ENCODE measurements at places on chromosomes 7 and 10.

GRCh38 chr7:131929632-131930031, 373.2 kb upstream of the PODXL start:
- DNase-seq = no peak

GRCh38 chr7:80721883-80722615, 83.6 kb downstream of the CD36 start:
- DNase-seq = no peak

GRCh38 chr7:76282344-76283253, 19.9 kb upstream of the HSPB1 start:
- DNase-seq = no peak

- no peak for DNase-seq
Measured at GRCh38 chr10:77554996-77555397, 82.6 kb downstream of the KCNMA1 start.

GRCh38 chr10:1448252-1448930, 288.9 kb downstream of the ADARB2 start:
- DNase-seq = no peak

DNA sequence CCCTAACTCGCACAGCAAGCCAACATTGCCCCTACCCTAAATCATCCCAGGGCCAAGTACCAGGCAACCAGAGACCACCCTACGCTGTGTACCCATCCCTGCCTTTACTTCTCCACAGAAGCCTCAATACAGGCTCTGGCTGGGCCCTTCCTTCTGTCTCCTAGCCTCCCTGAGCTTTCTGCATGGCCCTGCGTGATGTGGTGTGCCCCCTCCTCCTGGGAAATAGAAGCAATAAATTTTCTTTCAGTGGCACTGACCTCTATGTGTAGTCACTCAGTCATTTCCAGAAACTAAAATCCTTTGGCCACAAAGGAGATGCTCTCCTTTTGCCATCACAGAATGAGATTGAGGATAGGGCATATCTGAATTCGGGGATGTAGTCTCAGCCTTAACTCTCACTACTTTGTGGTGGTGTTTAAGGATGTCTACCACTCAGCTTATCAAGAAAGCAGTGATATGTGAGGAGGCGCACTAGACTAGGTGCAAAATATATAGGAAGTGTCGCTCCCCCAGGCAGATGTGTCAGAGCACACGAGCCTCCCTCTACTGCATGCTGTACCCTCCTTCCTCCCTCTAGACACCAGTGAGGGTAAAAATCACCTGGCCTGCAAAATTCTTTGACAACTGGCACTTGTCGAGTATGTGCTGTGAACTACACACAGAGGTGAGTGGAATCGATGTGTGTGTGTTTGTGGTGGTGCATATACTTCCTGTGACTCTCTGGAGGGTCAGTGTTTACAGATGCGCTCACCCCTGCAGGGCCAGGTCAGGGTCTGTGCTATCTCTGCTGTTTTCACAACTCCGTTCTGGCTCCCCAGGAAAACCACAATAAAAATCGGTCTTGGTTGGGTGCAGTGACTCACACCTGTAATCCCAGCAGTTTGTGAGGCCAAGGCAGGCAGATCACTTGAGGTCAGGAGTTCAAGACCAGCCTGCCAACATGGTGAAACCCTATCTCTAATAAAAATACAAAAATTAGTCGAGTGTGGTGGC, 825.9 kb upstream of the IGFBP3 start:
- DNase-seq = no peak

DNA sequence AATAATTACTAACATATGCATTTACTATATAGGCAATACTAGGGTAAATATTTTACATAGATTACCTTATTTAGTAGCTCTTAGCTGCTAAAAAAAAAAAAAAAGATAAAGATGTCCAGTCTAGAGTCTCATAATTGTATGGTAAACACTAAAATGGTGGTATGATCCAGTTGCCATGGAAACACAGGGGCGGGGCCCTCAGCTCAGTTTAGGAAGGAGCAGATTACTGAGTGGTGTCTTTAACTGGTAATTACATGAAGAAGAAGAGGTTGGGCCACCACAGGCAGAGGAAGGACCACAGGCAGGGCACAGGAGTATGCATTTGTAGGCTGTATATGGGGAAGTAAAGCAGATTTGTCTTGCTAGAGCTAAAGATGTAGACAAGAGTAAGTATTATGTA, 43.7 kb downstream of the ITGB8 start:
- no peak for DNase-seq

GRCh38 chr7:149291781-149292461, 29.9 kb downstream of the ZNF783 start:
- DNase-seq = no peak

DNA sequence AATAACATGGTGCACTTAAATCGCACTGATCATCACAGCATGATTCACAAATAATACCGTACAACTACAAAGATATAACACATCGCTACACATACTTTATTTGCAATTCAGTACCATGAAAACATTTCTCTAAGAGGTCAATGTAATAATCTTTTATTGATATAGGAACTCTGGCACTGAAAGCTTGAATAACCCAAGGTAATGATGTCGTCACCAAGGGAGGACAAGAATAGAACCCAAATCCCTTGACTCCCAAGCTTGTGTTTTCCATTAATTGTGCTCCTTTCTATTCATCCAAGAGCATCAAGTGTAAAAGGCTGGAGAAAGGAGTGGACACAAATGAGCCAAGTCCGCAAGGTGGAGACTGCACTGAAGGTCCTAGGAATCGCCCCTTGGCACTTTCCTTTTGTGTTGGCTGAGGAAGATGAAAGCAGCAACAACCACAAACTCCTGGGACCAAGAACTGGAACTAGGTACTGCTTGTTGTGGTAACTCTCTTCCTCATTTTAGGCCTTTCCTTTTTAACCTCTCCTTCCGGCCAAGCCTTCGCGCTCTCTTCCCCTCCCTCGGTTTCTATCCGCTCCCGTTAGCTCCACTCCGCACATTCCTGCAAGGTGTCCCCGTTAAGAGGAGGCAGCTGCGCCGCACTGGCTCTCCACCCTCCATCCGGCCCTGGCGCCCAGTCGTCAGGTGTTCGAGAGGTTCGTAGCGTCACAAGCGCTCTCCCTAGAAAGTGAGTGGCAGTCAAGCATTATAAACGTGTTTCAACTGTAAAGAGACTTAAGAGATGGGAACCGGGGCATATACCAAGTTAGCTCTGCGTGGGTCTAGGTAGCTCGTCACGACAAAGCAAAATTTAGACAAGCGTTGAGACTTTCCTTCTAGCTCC, 1.0 kb upstream of the CBLL1 start:
- DNase-seq = no peak

- DNase-seq = no peak
Measured at GRCh38 chr10:24343686-24344085, 134.7 kb downstream of the KIAA1217 start.

DNA sequence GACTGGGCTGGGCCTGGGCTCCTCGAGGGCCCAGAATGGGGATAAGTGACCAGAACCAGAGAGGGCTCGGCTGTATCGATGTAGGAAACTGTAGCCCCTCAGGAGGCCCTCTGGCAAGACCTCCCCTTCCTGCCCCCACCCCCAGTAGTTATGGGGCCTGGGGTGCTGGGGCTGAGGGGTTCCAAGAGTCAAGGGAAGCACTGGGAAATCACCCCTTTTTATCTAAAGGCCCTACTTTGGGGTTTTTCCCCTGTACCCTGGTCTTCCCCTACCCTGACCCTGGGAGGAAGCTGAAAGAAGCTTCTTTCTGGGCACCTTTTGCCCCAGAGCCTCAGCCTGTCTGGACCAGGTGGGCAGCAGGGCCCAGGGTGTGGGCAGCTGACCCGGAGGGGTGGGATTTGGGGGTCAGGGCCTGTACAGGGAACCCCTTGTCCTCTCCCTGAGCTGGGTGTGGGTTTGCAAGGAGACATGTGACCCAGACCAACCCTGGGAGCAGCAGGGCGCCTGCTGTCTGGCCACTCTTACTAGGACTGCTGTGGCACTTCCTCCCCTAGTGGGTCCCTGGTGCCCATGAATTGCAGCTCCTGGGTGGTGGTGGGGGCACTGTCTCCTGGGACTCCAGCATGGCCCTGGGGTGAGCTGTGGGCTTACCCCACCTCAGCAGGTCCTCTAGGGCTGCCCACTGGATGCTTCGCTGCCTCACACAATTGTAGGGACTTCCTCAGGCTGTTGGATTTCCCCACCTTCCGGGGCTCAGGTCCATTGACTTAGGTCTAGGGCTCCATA, 1.5 kb downstream of the IRF5 start:
- DNase-seq = no peak

DNA sequence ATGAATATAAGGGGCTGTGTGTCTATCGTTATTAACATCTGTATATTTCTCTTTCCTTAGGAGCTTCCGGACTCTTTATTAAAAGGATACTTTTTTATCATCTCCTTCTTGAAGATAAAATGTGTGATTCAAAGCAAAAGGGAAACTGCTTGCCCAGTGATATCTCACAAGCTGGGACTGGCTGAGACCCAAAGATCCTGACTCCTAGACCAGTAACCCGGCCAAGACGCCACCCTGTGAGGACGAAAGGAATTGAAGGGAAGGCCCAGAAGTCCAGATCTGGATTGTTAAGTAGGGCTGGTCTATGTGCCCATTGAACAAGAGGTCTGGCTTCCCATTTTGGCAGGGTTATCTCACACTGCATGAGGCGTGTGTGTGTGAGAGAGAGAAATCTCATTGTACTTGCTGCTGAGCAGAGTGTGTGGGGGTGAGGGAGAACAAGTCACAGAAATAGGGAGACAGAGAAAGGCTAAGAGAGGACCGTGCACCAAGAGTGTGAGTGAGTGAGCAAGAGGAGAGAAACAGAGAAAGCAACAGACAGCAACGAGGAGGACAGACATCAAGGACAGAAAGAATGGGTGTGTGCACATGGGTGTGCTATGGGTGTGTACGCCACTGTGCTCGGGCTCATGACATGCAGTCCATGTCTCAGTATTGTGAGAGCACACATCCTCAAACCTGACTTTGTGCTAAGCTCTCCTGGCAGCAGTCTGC, 75.4 kb downstream of the PLXNA4 start:
- DNase-seq = no peak

- no peak for DNase-seq
Measured at GRCh38 chr7:33677556-33677955, 227.8 kb upstream of the BMPER start.

GRCh38 chr7:74464931-74465886, 11.5 kb downstream of the GTF2IRD1 start:
- DNase-seq = no peak

DNA sequence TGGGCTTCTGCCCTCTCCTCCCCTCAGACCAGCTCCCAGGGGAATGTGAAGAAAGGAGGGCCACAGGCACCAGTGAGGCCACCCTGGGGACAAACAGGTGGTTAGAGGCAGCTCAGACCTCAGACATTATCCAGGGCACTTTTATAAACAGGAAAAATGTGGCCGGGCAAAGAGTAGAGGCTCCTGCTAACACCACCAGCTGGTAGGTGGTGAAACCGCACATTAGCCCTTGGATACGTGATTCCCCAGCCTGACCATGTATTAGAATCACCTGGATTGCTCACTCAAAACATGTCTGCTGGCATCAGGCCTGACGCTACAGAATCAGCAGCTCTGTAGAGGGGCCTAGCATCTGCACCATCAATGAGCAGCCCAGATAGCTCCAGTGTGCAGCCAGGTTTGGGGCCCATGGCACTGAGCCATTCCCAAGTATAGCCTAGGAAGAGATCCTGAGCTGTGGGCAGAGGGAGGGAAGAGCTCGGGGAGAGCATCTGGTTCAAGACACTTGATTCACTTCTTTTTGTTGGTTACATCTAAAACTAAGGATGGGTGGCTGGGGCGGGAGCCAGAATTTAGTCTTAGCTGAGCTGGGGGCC, 37.1 kb downstream of the GPR26 start:
- DNase-seq = no peak
